ENCODE measurements at places on chromosomes 5 and 9. TPM values are rescaled to one million over a fixed set of nuclear protein-coding genes. Genes with fewer than 3 reads are reported as not detected.

Gene DENND1A
- 11.2 TPM for total RNA-seq

Gene SLC36A1
- total RNA-seq = 10.7 TPM

Gene RMRP
- total RNA-seq = 13.4 TPM

Gene NTRK2
- not detected for total RNA-seq

Gene DHX29
- total RNA-seq = 25.6 TPM

Gene ZNG1F
- 16.7 TPM for total RNA-seq

Gene IFNA21
- not detected for total RNA-seq

Gene SNCAIP
- total RNA-seq = not detected

Gene GCNT4
- 0.46 TPM for total RNA-seq

Gene MACIR
- 20.2 TPM for total RNA-seq

Gene ZBED3
- 3.6 TPM for total RNA-seq

Gene GRIN1
- 0.52 TPM for total RNA-seq

Gene GABBR2
- total RNA-seq = 0.08 TPM

Gene FAM221B
- not detected for total RNA-seq

Gene GRXCR2
- total RNA-seq = not detected

Gene KIF24
- 3.4 TPM for total RNA-seq

Gene PLAC8L1
- not detected for total RNA-seq

All from A549 treated with RU486 at 1 μM for 4 hours (cell line).